A549 treated with RU486 at 1 μM for 4 hours (cell line): ENCODE measurements at places on chromosomes 11 and 22. TPM values are rescaled to one million over a fixed set of nuclear protein-coding genes. Genes with fewer than 3 reads are reported as not detected.

The PLEKHA7 gene
- 15.9 to 23.1 TPM (median 21.4 TPM) in 5 replicates for total RNA-seq

The SYCE3 gene
- 0.56 to 0.66 TPM (median 0.58 TPM) in 3 of 5 replicates, not detected in the others for total RNA-seq

The PRG3 gene
- not detected in 5 replicates for total RNA-seq

The ARHGAP8 gene
- total RNA-seq = 0.81 to 1.9 TPM (median 1.6 TPM) in 5 replicates

The CDKN1C gene
- total RNA-seq = 0.39 to 0.85 TPM (median 0.73 TPM) in 5 replicates

The OR8D1 gene
- not detected in 5 replicates for total RNA-seq

The RIMBP3C gene
- total RNA-seq = 0.05 to 0.29 TPM (median 0.24 TPM) in 4 of 5 replicates, not detected in the other

The CRYBA4 gene
- total RNA-seq = not detected in 5 replicates

The KCTD17 gene
- total RNA-seq = 20.8 to 26.1 TPM (median 23.2 TPM) in 5 replicates

The HRAS gene
- total RNA-seq = 93.4 to 148 TPM (median 142 TPM) in 5 replicates

The BEST1 gene
- 0.91 to 2.3 TPM (median 1.4 TPM) in 5 replicates for total RNA-seq

The CECR2 gene
- 0.05 to 0.16 TPM (median 0.08 TPM) in 5 replicates for total RNA-seq

The SPDYC gene
- total RNA-seq = not detected in 5 replicates

The KCNJ11 gene
- total RNA-seq = 0.40 to 0.65 TPM (median 0.55 TPM) in 5 replicates

The TPBGL gene
- total RNA-seq = 0.15 to 0.23 TPM (median 0.19 TPM) in 5 replicates

The APOBEC3H gene
- 0.19 to 0.51 TPM (median 0.34 TPM) in 4 of 5 replicates, not detected in the other for total RNA-seq

The TYMP gene
- total RNA-seq = 10.8 to 21.9 TPM (median 18.6 TPM) in 5 replicates

The TRIM66 gene
- total RNA-seq = 1.1 to 2.3 TPM (median 1.7 TPM) in 5 replicates

The PLEKHB1 gene
- 0.44 to 1.2 TPM (median 0.85 TPM) in 5 replicates for total RNA-seq

The GNB1L gene
- 10.4 to 18.8 TPM (median 17.4 TPM) in 5 replicates for total RNA-seq

The SCUBE2 gene
- total RNA-seq = 0.29 to 0.68 TPM (median 0.45 TPM) in 5 replicates

The OR8I2 gene
- not detected in 5 replicates for total RNA-seq

The CALCA gene
- total RNA-seq = 0.09 TPM in 1 of 5 replicates, not detected in the others

The PKNOX2 gene
- total RNA-seq = not detected in 5 replicates

The OR51E1 gene
- not detected in 5 replicates for total RNA-seq

The SESN3 gene
- total RNA-seq = 0.07 to 0.16 TPM (median 0.09 TPM) in 4 of 5 replicates, not detected in the other

The HSPB2 gene
- total RNA-seq = not detected in 5 replicates

The RFPL1 gene
- total RNA-seq = not detected in 5 replicates

The PRR14L gene
- 6.3 to 8.1 TPM (median 6.7 TPM) in 5 replicates for total RNA-seq

The POU2AF1 gene
- total RNA-seq = not detected in 5 replicates

The CUL5 gene
- 4.0 to 9.8 TPM (median 9.2 TPM) in 5 replicates for total RNA-seq

The INPP5J gene
- 0.51 to 0.77 TPM (median 0.65 TPM) in 5 replicates for total RNA-seq

The TNNT3 gene
- total RNA-seq = not detected in 5 replicates

The KRTAP5-1 gene
- total RNA-seq = not detected in 5 replicates

The OR6A2 gene
- not detected in 5 replicates for total RNA-seq

The SEZ6L gene
- not detected in 5 replicates for total RNA-seq

The AASDHPPT gene
- 21.7 to 35.1 TPM (median 31.0 TPM) in 5 replicates for total RNA-seq

The LRRN4CL gene
- 0.07 to 0.13 TPM (median 0.13 TPM) in 3 of 5 replicates, not detected in the others for total RNA-seq

The RASSF10 gene
- 7.0 to 9.4 TPM (median 7.6 TPM) in 5 replicates for total RNA-seq
